ENCODE measurements at places on chromosomes 11 and 22.

DNA sequence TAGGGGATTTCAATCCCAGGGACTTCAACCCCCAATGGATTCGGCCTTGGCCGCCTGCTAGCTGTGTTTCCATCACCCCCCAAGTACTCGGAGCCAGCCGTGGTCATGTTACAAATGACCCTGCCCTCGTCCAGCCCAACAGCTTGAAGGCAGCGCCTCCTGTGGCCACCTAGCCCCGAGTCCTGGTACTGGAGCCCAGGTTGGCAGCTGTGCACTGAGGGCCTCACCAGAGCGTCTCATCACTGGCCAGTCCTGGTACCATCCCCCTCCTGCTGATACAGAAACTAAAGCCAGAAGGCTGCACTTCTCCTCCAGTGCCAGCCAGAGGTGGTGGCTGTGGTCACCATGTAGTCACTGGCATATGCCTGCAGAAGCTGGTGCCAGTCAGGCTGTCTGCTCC is 44.9 kb upstream of the FADD start:
- DNase-seq: no peak

GRCh38 chr22:39556970-39557841 is 13.3 kb upstream of the CACNA1I start:
- DNase-seq: no peak

- no peak for DNase-seq
Observed at GRCh38 chr11:65663639-65664200, 1.0 kb upstream of the RELA start.

- DNase-seq: no peak
Observed at GRCh38 chr22:46902436-46902835, 140.0 kb downstream of the TBC1D22A start.

- no peak for DNase-seq
Observed at GRCh38 chr22:29310065-29310862, 3.8 kb downstream of the GAS2L1 start.
